Sigmoid colon (tissue), 7 donors: ENCODE measurements at places on chromosomes 4 and X. TPM values are rescaled to one million over a fixed set of nuclear protein-coding genes. Genes with fewer than 3 reads are reported as not detected.

The GAGE12J gene
- not detected for total RNA-seq

- DNase-seq = no peak
These were observed 47.0 kb upstream of the NKAP start for GRCh38 chrX:119990556-119991004.

The DOK7 gene
- not detected for total RNA-seq

DNA sequence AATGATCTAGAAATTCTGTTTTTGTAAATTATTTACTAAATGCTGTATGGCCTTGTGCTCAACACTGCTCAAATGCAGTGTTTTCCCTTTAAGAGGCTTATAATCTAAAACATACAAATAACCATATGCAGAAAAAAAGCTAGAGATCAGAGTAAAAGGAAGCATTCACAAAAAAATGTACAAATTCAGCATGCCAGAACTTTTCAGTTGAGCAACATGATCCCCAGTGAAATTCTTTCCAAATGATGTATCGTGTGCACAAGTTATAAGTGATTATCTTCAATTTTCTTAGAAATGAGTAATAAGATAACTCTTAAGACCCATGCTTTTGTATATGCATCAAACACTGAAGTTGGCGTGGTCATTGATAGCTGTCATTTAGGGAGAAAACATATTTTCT lies 5.0 kb downstream of the GPC3 start:
- no peak for DNase-seq

DNA sequence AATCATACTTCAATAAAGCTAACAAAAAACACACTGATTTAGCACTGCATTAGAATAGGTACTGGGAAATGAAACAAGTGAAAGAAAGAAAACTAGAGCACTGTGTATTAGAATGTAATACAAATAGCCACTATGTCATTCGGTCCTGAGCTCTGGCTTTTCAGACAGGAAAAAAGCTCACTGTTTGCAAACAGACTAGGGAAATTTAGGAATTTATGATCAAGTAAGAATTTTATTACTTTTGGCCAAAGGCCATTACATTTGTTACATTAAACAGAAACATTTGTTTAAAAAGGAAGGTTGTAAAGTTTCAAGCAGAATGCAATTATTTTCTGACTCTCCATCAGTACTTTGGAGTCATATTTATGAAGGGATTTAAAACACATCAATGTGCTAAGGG lies 68.7 kb downstream of the KLHL8 start:
- no peak for DNase-seq

DNA sequence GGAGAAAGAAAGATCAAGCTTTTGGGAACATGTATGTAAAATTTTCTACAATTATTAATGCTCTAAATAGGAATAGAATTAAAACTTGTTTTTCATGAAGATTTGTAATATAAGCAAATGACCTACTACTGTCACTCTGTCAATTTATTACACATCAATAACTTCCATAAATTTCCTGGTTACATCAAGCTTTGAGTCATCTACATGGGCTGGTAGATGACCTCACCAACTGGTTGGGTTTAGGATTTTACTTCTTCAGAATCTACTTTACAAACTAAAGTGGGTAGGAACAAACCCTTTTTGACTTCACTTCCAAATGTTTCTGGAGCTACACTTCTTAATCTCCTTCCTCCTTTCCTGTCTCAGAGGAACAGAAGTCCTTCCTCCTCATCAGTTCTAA lies 12.0 kb upstream of the LRAT start:
- no peak for DNase-seq

The GJB1 gene
- total RNA-seq = not detected

DNA sequence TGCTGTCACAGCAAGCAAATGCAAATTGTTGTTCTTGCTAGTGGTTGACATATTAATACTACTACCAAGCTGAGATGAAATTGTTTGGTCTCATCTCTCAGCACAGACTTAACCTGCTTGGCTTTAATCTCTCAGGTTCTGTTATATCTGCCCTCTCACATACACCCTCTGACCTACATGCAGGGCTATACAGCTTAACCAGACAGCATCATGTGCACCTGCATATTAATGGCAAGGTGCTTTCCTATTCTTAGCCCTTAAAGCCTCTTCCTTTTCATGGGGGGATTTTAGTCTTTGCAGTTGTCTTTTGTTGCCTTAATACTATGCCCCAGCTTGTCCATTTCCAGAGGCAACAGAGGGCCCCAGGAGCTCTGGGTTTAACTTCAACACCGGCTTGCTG lies 114.5 kb downstream of the NR3C2 start:
- DNase-seq = no peak

The NAA11 gene
- total RNA-seq = not detected

GRCh38 chrX:135354288-135354687 lies 45.0 kb downstream of the ETDC start:
- no peak for DNase-seq

- DNase-seq = no peak
These were observed 483.4 kb downstream of the RPA4 start for GRCh38 chrX:97367125-97367524.

DNA sequence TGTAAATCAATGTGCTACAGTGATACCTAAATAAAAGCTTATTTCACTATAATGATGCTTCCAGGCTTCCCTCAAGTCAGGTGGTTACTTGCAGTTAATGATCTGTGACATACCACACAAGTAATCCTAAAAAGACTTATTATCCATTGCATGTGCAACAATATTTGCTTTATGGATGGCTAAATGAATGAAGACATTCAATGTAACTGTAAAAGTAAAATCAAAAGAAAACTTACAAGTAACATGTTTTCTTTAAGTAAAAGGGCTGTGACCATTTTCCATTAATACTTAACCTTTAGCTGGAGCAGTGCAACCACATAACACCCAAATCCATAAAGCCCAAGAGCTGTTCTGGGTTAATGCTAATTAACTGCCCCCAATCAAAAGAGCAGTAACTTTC lies 42.6 kb downstream of the RAB28 start:
- no peak for DNase-seq

The HDX gene
- total RNA-seq = 9.1 TPM

The UCP1 gene
- not detected for total RNA-seq

DNA sequence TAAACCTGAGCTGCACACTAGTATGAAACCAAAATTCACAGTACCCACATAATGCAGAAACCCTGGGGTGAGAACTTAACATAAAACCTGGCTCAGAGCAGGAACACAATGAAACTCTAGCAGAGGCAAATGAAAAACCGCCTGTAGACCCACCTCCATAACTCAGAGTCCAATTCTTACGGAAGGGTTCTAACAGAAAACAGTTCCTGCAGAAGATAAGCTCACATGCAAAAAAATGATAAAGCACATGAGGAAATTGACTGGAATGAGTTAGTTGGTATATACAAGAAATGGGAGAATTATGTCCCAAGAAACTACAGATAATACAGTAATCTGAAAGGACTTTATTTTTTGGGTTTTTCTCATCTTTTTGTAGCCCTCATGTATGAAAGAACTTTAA lies 14.7 kb downstream of the RTL9 start:
- no peak for DNase-seq
